ENCODE measurements at places on chromosomes 4 and X.

DNA sequence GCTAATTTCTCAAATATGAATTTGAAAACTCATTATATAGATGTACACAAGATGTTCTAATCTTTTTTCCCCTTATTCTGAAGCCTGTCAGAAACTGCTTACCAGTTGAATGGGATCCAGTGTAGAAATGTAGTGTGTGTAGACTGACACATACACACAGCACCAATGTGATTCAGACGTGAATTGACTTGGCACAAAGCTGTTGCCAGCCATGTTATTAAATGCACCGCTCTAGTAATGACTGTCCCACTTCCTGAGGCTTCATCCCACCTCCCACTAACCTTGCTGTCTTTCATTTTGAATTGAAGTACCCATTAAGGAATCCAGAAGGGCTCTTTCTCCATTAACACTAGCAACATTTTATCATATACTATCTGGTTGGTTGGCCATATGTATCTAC, 146.6 kb downstream of the PPA2 start:
- no peak for DNase-seq

GRCh38 chrX:150542846-150543229, 25.6 kb upstream of the MTM1 start:
- DNase-seq: no peak

DNA sequence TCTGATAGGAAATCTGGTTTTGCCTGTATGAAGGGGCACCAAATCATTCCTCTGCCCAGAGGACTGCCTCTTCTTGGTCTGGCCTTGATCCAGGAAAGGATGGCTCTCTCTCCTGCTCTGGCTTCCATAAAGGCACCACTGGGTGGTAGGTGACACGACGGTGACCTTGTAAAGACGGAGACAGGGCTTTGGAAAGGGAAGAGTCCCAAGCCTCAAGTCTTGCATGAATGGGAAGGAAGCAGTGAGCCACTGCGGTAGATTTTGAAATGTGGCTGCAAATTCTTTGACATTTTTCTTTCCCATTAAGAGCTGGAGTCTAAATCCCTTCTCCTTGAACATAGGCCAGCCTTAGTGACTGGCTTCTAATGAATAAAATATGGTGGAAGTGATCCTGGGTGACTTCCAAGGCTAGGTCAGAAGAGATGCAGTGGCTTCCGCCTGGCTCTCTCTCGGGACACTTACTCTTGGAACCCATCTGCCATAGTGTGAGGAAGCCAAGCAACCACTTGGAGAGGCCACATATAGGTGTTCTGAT, 347.4 kb downstream of the BCOR start:
- DNase-seq: no peak

- no peak for DNase-seq
Observed at GRCh38 chrX:98506907-98507306, 1623.2 kb downstream of the RPA4 start.
